Stimulated activated CD8-positive, alpha-beta memory T cell treated with anti-CD3 and anti-CD28 coated beads, Interleukin-7, amount 100 ng/mL, for 4 hours (primary cell): ENCODE measurements at places on chromosomes 16 and 17.

GRCh38 chr16:90031931-90032673 is 12.8 kb upstream of the DBNDD1 start:
- DNase-seq = no peak

GRCh38 chr16:74573622-74574021 is 33.3 kb downstream of the GLG1 start:
- no peak for DNase-seq

DNA sequence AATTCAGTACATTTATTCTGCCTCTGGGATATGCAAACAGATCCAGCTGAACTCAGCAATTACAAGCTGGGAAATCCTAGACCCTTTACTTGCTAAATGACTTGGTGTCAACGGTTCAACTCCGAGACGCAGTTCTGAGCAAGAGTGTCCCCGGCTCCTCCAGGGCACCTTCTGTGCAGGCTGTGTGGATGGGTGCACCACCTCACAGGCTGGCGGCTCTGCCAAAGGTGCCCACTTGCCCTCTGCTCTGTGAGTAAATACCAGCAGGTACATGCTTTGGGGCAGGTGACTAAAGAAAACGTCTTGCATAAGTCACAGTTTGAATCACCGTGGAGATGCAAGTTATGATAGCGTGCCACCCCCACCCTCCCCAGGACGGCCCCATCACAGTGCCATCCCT is 23.3 kb downstream of the MAP1LC3B start:
- DNase-seq = no peak

DNA sequence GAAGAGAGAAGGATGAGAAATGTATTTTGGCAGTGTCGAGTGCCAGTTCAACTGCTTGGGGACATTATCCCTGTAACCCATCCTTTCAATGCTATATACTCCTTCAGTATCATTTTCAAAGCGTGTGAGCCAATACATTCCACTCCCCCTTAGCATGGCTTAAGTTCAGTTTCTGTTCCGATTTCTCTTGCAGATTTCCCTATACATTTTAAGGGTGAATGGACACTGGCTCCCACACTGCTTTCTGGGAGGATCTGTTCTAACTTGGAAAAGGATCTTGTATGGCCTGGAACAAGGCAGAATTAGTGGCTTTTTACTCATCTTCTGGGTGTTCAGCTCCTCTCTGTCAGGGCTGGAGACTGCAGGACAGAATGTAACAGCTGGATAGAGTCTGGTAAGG is 333.8 kb downstream of the HAPSTR1 start:
- no peak for DNase-seq

GRCh38 chr16:87984632-87985267 is 33.5 kb downstream of the BANP start:
- DNase-seq = no peak

DNA sequence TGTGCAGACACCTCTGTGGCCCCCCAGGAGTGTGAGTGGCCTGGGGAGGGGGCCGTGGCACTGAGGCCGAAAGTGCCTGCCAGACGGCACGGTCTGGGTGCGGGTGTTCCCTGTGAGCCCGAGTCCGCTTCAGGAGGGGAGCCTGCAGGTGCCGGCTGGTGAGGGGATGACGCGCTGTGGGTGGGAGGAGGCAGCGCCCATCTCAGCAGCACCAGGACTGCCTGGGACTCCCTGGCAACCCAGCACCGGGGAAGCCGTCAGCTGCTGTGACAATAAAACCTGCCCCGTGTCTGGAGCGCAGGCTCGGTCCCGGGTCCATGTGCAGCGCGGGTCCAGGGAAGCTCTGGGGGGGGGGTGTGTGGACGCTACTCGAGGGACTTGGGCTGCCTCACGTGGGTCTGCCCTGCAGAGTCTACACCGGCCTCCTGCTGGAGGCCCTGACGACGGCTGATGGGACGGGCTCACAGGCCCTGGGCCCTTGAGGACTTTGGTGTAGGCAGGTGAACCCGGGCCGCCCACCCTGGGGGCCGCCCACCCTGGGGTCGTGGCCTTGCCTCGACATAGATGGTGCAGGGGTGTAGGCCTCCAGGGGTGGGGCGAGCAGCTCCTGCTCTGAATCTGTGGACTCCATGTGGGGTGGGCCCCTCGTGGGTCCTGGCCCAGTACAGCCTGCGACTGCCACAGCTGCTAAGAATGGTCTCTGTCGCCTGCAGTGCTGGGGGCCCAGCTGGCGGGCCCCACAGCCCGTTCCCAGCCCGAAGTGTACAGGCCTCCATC is 5.9 kb upstream of the RAB40C start:
- DNase-seq = no peak

DNA sequence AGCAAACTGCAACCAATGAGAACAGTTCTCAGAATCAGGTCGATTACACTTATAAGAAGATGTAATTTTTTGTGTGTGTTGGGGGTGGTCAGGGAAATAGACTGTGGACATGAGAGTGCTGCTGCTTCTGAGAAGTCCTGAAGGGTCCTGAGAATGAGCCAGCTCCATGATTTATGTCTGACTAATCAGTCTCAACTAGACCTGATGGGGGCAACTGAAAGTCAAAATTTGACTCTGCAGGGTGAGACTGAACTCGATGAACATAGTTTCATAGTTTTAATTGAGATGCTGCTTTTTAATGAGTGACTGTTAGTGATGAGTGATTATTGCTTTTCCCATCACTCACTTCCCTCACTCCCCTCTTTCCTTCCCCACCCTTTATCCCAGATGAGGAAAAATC is 37.3 kb downstream of the SMARCE1 start:
- no peak for DNase-seq

GRCh38 chr16:88760424-88761142 is 24.4 kb downstream of the PIEZO1 start:
- no peak for DNase-seq

- DNase-seq = no peak
Measured at GRCh38 chr16:53761962-53762703, 58.2 kb downstream of the FTO start.

DNA sequence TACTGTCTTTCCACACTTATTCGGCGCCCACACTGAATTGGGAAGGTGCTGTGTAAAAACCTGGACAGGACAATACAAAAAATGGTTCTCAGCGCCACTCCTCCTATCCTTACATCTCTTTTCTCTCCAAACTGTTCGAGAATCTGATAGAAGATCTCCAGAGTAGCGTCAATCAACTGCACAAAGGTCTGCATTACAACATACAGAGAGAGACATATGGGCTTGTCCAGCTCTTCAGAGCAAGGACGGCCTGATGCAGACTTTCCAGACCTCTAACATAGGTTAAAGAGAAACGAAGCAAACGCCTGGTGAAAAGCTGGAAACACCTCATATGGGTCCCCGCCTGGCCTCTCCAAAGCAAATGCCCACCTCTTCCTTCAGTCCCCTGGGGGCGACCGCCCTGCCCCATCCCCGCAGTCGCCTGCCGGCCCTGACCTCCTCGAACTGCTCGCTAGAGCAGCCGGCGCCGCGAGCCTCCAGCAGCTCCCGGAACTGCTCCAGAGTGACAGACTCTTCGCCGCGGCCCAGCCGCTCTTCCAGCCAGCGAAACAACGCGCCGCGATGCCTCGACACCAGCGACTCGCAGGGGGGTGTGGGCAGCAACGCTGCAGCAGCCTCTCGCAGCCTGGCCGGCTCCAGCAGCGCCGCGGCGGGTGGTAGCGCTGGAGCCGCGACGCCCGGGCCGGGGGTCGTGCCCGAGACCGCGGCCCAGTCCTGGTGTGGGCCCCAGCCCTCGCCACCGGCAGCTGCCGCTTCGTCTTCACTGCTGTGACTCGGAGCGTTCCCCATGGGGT is 526 bp downstream of the ZZEF1 start:
- peak; percentile 38 for DNase-seq

GRCh38 chr17:18161207-18162145 is 22.2 kb upstream of the ALKBH5 start:
- no peak for DNase-seq

DNA sequence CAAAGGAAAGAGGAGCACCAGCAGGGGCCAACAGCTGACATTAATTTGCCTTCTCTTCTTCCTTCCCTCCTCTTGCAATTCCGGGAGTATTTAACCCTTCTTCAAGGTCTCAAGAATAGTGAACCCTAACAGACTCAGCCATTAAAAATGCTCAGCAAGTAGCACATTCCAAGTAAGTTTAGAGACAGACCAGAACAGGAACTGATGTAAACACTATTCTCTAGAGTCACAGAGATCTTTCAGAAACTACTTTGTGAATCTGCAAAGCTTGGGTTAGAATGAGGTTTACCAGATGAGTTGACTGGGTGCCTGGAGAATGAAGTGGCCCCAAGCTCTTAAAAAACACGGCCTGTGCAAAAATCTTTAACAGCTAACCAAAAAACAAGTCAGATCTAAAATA is 50.9 kb downstream of the TEX2 start:
- no peak for DNase-seq

GRCh38 chr17:63555500-63556156 is 5.4 kb downstream of the DCAF7 start:
- DNase-seq = no peak

DNA sequence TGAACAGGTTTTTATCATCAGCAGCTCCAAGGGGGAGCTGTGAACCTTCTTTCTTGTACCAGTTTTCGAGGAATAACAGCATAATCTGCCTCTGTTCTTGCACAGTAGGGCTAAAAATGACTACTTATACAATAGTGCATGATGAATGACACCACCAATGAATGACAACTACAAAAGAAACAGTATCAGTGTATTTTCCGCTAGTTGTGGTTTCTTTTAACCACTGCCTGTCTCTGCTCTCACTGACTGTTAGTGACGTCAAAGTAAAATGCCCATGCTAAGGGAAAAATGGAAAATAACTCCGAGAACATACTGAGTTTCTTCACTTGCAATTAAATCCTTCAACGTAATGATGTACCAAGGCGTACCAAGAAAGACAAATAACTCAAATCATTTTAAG is 294.9 kb downstream of the MAP2K6 start:
- no peak for DNase-seq

- no peak for DNase-seq
Measured at GRCh38 chr16:3058139-3059030, 7.1 kb upstream of the IL32 start.

DNA sequence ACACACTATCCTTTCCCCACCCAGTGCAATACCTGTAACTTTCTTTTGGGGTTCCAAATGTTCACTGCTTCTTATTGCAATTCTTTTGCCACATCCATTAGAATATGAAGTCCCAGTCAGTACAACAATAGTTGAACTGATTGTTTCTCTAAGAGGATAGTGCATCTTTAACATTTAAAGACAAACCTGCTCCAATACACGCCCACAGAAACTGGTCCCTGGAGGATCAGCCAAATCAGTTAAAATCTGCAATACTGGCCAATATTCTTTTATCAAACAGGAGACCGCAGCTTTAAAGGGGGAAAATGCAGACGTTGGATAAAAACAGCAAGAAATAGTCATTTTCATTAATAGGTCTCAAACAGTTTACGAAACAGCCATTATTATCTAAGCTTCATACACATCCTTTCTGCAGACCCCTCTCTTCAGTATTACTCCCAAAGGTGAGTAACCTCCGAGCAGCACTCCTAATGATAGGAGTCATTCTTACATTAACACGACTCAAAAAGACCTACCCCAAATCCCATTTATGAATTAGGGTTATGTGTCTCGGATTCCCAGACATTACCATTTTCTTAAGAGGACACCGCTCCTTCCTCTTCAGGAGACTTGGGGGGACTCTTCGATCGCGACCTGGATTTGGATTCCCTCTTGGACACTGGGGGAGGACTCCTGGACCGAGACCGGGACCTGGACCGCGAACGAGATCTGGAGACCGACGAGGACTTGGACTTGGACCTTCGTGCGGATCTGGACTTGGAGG is 1.4 kb downstream of the SRSF2 start:
- no peak for DNase-seq

DNA sequence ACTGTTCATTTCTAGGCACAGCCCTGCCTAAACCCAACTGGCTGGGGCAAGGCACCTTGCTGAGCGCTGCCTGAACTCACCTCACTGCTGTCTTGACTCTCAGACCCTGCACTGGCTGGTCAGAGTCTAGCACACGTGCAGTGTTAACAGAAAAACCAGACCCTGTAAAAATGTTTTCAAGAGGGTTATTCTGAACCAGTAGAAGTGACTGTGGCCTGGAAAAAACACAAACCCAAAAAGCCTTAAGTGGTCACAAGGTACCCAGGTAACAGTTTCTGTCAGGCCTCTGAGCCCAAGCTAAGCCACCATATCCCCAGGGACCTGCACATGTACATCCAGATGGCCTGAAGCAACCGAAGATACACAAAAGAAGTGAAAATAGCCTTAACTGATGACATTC is 6.1 kb upstream of the EIF4A3 start:
- DNase-seq = no peak

DNA sequence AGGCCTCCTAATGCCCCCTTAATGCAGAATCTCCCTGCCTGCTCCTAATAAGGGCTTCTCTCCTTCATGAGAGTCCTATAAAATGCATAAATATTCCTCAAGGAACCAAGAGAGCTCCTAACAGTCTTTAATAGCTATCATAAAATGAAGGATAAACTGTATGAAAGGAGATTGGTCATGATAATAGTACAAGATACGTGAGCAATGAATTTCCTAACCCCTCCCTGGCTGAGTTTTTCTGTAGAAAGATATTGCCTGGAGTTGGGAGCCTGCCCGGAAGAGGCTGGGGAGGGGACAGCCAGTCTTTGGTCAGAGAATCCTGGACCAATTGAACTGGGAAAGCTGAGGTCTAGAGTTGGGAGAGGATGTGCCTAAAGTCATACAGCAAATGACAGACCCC is 321.9 kb upstream of the CDH5 start:
- DNase-seq = no peak

DNA sequence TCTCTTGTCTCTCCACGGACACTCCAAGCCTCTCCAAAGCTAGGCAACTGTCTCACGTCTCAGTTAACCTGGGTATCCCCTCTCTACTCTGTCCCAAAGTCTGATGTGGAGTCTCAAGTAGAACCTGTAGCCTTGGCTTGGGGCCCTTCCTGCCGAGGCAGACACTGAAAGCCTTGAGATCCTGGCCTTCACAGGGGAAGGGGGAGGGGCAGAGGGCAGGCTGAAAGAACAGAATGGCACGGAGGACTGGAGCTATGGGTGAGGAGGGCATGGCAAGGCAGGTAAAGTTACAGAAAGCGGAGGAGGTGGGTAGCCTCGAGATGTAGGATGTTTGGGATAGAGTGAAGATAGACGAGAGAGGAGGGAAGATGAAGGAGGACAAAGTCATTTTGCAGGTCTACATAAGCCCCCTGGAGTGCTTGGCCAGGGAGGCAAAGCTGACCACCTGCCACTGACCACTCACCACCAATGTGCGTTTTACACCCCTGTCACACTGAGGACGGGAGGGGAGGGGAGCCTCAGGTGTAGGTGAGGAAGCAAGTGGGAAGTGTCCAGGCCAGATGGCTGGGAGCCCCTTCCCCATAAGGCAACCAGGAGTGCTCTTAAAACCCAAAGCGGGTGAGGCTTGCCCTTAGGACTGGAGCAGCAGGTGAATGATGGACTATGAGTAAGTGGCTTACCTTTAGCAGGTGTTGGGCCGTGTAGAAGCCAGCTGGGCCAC is 1.3 kb downstream of the FDXR start:
- no peak for DNase-seq

DNA sequence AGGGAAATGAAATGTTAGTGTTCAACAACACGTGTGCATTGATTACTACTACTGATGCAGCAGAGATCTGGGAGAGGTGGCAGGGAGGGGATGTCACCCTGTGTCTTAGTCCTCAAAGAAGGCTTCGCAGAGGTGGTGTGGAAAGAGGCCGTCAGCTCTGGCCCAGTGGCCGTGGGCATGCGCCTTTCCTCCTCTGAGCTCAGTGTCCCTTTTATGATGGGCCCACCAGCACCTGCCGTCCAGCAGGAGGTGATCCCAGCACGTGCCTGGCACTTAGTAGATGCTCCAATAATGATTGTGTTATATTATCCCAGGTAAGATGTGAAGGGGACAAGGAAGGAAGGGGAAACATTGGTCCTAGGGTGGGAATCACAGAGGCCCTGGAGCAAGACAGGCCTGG is 106.2 kb downstream of the CLEC16A start:
- DNase-seq = no peak
